ENCODE measurements at places on chromosomes 7 and 10. TPM values are rescaled to one million over a fixed set of nuclear protein-coding genes. Genes with fewer than 3 reads are reported as not detected.

- no peak for DNase-seq
Observed at GRCh38 chr7:1725199-1725690, 55.2 kb downstream of the ELFN1 start.

- no peak for DNase-seq
Observed at GRCh38 chr7:142133731-142134148, 22.2 kb downstream of the MGAM2 start.

DNA sequence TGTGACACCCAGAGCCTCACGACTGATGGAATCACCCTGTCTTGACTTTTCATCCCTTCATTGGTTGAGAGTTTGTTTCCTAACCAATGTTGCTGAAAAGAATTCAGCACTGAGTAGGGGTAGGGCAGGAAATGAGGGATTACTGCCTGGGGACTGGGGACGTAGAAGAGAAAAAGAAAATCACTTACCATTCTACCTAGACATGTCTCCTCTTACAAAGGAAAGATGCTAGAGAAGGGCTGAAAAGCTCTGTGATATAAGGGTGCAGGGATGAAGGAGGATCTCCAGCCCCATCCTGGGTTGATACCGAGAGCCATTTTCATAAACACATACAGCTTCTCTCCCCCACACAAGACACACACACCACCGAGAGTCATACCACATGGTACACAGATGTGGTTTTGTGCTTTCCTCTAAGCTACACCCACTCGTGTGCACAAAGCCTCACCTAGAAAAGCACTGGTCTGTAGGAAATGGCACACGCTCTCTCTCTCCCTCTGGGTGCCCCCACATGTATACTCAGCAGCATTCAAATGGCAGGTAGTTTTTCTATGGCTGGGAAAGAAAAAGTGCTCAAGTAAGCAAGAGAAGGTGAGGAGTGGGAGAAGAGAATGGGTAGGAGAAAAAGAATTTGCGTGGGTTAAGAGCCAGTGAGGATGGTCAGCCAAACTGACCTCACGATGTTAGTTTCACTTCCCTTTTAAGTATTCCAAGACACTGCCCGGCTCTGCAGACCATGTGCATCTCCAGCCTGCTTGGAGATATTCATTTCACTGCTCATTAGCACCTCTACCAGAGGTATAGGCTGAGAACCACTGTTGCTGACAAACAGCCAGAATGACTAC lies 85.8 kb downstream of the CALD1 start:
- DNase-seq: no peak

GRCh38 chr10:49361178-49361554 lies 34.7 kb downstream of the DRGX start:
- no peak for DNase-seq

- no peak for DNase-seq
Observed at GRCh38 chr7:52992479-52993162, 42.8 kb upstream of the POM121L12 start.

DNA sequence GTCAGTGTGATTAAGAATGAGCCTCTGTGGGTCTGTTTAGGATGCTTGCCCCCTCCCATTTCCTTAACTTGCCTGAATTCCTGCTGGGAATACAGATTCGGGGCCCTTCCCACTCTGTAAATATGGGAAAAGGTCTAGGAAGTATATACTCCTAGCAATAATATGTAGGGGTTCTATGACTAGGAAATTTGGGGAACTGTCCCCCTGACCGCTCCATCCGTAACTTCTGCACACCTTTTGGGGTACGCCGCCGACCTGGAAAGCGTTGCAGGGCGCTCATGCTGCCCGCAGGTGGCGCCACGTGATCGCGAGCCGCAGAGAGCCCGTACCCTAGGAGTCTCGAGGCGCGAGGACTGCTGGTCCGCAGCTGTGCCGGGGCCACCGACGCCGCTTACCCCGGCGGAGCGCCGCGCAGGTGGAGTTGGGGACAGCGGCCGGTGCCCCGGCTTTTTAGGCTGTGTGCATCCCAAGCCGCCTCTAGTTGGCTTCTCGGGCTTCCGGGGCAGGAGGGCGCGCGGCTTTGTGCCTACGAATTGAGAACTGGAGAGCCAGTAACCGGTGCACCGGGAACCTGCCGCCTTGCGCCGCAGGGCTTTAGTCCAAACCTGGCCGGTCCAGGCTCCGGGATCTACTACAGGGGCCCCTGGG lies 656 bp upstream of the CNNM2 start:
- DNase-seq: no peak

- peak; percentile 37 for DNase-seq
Observed at GRCh38 chr7:35185908-35186731, 67.8 kb downstream of the TBX20 start.

GRCh38 chr7:11702938-11703337 lies 129.1 kb downstream of the THSD7A start:
- DNase-seq: no peak

DNA sequence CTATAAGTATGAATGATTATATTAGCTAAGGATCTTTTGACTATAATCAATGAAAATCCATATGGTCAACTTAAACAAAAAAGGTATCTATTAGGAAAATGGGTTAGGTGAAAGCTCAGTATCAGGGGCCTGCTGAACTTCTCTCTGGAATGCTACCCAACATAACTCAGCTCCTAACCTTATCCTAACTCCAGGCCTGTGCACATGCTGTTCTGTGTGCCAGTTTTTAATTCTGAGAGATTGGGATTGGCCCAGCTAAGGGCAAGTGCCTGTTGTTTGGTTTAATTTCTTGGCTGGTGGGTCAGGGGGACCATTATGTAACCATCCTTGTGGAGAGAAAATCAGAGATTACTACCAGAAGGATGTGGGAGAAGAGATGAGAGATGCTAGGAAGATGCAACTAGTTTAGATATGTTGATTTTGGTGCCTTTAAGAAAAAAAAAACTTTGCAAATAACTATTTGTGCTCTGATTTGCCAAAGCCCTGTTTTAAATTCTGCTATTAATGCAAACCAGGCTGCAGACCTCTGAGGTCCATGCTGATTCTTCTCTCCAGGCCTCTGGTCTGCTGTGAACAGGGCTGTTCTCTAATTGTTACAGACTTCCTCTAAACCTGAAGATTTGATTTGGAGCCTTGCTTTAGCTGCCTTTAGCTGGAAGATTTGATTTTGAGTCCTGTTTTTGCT lies 23.9 kb upstream of the HDAC9 start:
- no peak for DNase-seq

DNA sequence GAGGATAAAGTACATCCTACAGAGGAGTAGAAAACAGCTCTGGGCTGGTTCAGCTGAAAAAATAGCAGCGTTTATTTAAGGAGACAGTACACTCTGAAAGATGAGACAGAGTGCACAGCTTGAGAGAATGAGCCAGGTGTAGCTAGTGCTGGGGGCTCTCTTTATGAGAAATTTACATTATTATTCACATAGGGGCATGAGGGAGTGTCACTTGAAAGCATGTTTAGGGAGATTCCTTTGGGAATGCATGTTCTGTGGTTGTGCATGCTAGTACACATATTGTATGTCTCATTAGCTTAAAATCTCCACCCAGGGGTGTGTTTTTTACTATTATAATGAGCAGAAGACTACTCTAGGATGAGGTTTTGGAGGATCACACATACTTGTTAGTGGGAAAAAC lies 1224.4 kb downstream of the REEP3 start:
- no peak for DNase-seq

- DNase-seq: no peak
Observed at GRCh38 chr7:35848725-35849124, 47.9 kb downstream of the SEPTIN7 start.

DNA sequence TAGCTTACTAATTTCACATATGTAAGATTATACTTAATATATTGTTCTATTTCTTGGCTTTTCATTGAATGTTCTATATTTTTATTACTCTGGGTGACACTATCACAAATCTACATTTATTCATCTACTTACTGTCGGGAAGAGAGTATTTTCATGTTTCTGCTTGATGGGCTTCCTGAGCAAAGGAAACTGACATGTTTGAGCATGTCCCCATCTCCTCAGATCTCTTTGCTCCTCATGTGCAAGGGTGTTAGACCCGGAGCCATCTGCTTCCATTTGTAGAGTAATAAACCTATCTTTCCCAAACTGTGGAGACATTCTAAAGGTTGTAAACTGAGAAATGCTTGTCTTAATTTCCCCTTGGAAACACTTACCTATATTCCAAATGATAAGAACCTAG lies 103.5 kb downstream of the LSMEM1 start:
- no peak for DNase-seq

DNA sequence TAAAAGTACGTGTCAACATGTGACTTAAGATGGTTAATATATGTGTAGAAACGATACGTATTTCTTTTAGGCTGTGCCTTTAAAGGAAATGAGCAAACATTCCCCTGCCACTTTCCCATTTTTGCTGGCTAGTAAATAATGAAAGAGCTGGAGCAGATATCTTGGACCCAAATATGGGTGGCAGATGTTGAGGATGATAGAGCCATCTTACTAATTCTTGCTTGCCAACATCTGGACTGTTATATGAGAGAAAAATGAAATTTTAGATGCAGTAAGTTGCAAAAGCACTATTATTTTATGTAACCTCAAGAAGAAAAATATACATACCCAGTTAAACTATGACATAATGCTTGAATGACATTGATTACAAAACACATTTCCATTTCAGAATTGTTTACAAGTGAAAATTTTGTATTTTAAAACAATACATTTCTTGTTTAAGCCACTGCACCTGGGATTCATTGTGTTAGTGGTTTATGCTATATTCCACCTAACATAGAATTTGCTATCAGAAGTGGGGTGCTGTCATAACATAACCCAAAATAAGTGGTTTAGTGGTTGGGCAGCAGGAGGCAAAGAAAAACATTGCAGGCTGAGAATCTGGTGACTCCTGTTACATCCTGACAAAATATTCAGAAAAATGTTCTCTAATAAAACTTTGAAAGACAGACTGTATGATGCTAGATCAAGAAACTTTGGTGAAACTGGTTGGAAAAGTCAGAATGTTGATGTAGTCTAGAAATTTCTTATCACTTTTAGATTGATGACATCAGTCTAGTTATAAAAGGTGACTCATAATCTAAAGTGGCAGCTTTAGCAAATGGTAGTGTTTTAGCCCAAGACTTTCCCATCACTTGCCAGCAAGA lies 305.0 kb downstream of the PTEN start:
- DNase-seq: no peak

DNA sequence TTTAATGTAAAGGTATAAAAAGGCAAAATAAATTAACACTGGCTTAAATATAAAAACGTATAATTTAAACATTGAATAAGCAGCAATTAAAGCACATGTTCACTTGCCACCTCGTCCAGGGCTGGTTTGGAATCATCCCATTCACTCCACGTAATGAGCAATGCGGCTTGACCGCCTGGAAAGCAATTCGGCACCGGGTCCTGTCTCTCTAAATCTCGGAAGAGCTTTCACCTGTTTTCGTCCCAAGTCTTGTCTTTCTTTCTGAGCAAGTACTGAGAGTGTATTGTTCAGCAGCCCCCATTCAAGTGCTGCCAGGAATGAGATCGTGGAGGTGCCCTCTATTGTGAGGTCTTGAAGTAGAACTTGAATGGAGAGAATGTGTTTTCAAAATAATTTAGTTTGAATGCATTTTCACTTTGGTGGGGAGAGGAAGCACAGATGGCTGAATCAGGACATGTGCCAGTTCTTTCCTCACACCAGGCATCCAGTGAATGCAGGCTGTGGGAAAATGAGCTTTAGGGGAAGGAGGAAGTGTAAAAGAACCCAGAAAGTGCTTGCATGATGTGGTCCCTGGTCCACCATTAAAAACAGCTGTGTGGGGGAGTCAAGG lies 515.2 kb downstream of the REEP3 start:
- DNase-seq: peak; percentile 12

- no peak for DNase-seq
Observed at GRCh38 chr7:115356139-115356746, 434.3 kb downstream of the MDFIC start.

DNA sequence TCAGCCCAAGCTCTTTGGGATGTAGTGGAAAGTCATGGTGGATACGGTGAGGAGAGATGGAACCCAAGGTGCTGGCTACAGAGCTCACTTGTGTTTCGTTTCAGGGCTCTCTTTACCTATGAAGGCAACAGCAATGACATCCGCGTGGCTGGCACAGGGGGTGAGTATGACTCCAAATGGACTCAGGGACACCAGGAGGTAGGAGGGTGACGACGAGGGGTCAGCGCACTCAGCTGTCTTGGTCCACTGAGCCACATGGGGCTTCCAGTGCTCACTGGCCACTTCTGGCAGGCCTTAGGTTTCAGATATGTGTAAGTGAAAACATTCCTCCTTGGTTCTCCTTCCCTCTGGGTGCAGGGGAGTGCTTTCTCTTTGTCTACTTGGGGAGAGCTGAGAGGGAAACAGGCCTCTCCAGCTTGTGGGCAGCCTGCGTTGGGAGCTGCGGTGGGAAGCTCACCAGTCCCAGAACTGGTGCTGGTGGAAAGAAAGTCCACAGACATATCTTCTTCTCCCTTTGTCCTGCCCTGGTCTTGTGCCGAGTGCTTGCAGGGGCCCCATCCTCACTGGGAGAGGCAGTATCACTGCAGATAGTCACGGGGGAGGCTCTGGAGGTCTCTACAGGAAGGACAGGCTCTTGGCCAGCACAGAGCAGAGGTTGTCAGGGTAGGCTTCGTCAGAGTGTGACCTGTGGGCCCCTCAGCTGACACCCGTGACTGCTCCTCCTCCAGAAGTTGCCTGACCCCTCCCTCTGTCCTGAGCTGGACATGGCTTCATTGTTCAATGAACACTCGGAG lies 5.8 kb downstream of the DBNL start:
- DNase-seq: no peak

- DNase-seq: no peak
Observed at GRCh38 chr10:29270883-29271282, 18.0 kb upstream of the LYZL1 start.

DNA sequence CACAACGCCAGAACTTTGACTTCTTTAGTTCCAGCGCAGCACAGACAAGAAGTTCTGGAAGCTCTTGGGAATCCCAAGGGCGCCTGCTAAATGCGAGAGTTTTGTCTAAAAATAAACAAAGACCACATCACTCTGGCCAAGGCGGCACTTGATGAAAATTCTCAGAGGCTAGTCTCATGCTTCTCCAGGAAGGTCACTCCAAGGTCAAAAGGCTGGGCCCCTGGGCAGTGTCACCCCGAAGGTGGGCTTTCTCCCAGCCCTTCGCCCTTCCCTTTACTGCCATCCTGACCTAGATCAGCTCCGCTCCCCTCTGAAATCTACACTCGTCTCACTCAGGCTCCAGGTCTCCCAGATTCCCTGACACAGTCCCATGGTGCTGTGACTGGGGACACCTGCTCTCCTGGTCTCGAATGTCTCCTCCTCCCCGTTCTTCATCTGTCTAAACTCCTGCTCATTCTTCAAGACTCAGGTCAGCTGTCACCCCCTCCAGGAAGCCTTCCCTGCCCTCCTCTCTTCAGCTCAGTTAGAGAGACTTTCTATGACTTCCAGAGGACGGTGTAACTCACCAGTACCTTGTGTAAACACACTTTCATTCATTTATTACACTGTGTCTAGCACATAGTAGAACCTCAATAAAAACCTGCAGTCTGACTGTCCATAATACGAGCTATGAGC lies 10.5 kb downstream of the FAM53B start:
- DNase-seq: no peak

Gene FXYD4
- not detected for total RNA-seq

Gene NKX2-3
- not detected for total RNA-seq

Gene PNLIPRP1
- not detected for total RNA-seq

Gene IFT22
- 37.3 TPM for total RNA-seq

Gene ANKRD61
- total RNA-seq: not detected

Gene STRIP2
- total RNA-seq: 3.5 TPM

Gene CDC14C
- not detected for total RNA-seq

Gene C7orf33
- total RNA-seq: not detected

Gene OGDHL
- 1.7 TPM for total RNA-seq

Gene AOAH
- total RNA-seq: 4.4 TPM
